Activated CD8-positive, alpha-beta T cell treated with anti-CD3 and anti-CD28 coated beads for 36 hours (primary cell): ENCODE measurements at places on chromosomes 11 and 22. TPM values are rescaled to one million over a fixed set of nuclear protein-coding genes. Genes with fewer than 3 reads are reported as not detected.

The CCDC116 gene
- not detected for total RNA-seq

The CLDN5 gene
- not detected for total RNA-seq

The BDNF gene
- not detected for total RNA-seq

The TRIM34 gene
- 9.3 TPM for total RNA-seq

The FOLR2 gene
- total RNA-seq: not detected

The PGM2L1 gene
- total RNA-seq: 5.9 TPM

The ADM2 gene
- 6.8 TPM for total RNA-seq

The SCGB1A1 gene
- not detected for total RNA-seq

The KCNK7 gene
- total RNA-seq: 0.77 TPM

The SLC22A25 gene
- not detected for total RNA-seq

The SAA1 gene
- not detected for total RNA-seq

The OR51B2 gene
- total RNA-seq: not detected

The ELFN2 gene
- 0.51 TPM for total RNA-seq

The OR51I1 gene
- total RNA-seq: not detected

The FAM83F gene
- 2.0 TPM for total RNA-seq

DNA sequence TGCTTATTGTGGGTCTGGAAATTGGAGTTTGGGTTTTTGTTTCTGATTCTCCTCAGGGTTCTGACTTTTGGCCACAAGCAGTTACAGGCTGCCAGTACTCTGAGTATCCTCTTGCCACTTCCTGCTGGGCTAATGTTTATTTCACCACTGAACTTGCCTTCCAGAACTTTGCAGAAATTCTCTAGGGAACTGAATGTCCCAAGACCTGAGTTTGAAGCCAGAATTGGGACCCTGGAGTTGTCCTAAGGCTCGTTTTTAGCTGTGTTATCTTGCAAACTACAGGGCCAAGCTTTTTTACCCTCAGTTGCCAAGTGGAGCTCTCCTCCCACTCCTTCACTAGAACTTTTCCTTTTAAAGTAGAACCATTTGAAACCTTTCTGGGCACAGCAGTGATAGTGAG, 89.9 kb downstream of the FAT3 start:
- no peak for DNase-seq

DNA sequence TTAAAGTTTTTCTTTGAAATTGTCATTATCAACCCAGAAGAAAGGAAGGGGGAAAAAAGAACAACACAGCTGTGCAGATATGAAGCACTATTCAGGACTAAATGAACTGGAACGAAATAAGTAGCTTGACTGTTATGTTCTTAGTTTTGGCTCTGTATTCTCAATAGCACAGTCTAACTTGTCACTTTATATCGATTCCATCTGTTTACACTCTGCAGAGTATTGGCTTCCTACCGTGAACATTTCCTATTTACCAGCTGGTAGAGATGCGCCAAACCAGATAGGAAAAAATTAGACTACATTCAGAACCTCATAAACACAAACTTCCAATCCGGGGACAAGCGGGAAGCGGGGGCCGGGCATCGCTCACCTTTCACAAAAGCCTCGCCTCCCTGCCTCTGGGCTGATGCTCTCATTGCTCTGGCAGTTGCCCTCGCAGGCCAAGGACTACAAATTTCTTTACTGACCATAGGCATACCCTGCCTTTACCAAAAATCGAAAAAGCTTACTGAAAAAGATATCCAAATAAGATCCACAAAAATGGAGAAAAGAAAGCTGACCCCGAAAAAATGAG, 66.2 kb downstream of the EFCAB6 start:
- DNase-seq: no peak

DNA sequence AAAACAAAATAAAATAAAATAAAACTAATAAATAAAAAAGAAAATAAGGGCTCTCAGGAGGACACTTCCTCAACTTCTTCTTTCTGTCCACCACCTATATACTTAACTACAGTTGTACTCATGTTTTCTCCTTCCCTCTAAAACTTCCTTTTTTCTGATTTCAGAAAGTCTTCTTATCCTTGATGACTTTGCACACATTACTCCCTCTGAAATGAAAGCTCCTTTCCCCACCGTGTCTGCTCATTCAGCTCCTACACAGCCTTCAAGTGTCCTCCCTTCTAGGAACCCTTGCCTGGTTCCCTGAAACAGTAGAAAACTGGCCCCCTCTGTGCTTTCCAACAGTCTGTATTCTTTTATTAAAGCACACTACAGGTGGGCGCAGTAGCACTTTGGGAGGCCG, 18.3 kb upstream of the DDX17 start:
- no peak for DNase-seq

DNA sequence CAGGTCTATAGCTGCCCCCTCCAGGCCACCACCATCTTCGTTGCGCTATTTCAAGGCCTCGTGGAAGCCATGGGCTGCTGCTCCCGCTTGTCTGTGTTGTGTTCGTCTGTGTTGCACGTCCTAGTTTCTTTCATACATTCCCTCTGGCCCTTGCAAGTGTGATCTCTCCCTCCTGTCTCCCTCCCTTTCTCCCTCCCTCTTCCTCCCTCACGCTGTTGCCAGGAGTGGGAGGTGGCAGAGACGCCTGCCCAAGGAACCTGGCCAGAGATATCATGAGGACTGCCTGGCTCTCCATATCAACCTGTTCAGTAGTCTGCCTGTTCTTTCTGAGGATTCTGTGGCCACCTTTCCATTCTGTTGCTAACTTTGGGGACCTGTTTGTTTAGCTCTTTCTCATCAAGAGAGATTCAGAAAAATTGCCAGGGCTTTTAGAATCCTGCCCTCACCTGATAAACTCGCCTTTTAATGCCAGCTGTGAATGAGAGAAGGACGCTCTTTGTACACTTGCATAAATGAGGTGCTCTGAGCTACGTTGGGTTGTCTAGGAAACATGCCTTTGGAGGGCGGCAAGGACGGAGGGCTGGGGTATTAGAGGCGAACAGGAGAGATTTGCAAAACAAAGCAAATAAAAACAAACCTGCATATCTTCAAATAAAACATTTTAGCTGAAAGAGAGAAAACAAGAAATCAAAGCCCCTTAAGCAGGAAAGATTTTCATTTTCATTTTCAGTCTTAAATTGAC, 185.2 kb downstream of the TBC1D22A start:
- DNase-seq: no peak

- no peak for DNase-seq
These were observed 86.4 kb upstream of the SEZ6L start for GRCh38 chr22:26082866-26083265.

- no peak for DNase-seq
These were observed 19.4 kb upstream of the TMPRSS4 start for GRCh38 chr11:118057251-118058145.

DNA sequence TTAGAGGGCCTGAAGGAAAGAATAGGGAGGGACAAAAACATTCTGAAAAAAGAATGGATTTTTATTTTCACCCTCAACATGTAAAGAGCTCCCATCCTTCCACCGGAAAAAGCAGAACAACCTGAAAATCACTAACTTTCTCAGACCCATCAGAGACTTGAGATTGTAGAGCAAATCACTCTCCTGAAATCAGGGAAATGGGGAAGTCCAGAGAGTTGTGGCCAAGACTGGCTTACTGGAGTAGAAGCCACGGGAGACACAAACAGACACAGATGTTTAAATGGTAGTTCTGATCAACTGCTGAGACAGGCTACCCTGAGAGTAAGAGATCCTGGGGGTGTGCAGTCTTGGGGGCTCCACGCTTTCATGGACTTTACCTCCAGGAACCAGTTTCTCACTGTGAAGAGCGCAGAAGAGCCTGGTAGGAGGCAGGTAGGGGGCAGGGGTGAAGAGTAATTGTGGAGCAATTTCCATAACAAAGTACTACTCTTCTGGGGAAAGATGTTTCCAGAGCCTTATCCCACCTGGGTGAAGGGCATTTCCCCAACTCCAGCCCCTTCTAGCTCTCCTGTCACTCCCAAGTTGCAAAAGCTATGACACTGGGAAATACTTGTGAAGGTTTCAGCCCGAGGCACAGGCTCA, 47.1 kb downstream of the ASCL2 start:
- no peak for DNase-seq

DNA sequence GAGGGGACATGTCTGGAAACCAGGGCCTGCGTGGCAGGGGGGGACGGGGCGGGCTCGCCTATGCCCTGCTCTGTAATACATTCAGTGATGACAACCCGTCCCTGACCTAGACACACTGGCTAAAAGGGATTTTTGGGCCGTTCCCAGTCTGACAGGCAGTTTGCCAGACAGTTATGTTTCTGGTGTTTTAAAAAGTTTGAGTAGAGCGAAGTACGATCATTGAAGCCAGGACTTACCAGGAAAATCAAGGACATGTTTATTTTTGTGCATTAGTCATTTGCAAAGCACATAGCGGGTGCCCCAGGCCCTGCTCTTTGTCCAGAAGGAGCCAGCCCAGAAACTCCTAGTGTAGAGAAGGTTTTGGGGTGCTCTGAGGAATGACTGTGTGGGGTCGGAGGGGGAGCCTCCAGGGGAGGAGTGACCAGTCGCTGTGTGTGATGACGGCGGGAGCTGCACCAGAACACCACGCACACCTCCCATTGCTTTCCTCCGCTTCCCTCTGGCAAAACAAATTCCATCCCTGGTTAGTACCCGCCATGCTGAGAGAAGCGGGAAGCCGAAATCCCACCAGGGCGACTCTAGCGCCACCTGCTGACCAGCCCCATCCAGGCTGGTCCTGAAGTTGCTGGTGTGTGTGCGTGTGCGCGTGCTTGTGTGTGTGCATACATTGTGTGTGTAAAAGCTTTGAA, 50.8 kb downstream of the FBLN1 start:
- peak; percentile 73 for DNase-seq

DNA sequence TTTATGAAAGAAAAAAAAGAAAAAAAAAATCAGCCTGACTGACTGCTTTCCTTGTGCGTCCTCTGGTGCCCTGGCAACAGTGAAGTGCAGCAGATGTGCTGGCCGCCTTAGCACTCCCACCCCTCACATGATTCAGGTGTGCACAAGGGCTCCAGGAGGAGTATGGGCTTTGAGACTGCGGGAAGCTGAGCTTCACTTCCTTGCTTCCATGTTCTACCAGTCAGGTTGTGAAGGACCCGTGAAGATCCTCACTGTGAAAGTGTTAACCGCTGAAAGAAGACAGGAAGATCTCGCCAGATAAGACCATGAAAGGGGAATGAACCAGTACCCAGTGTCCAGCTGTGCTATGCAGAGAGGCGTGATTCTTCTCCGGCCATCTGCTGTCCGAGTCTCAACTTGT, 48.2 kb downstream of the HIRA start:
- DNase-seq: no peak

- DNase-seq: no peak
These were observed 862 bp upstream of the PDXP start for GRCh38 chr22:37657590-37658132.

- no peak for DNase-seq
These were observed 165.6 kb upstream of the DDI1 start for GRCh38 chr11:103870821-103871309.

GRCh38 chr11:34749666-34750659, 129.1 kb downstream of the EHF start:
- no peak for DNase-seq

GRCh38 chr22:49117486-49117885, 710.2 kb downstream of the BRD1 start:
- no peak for DNase-seq

DNA sequence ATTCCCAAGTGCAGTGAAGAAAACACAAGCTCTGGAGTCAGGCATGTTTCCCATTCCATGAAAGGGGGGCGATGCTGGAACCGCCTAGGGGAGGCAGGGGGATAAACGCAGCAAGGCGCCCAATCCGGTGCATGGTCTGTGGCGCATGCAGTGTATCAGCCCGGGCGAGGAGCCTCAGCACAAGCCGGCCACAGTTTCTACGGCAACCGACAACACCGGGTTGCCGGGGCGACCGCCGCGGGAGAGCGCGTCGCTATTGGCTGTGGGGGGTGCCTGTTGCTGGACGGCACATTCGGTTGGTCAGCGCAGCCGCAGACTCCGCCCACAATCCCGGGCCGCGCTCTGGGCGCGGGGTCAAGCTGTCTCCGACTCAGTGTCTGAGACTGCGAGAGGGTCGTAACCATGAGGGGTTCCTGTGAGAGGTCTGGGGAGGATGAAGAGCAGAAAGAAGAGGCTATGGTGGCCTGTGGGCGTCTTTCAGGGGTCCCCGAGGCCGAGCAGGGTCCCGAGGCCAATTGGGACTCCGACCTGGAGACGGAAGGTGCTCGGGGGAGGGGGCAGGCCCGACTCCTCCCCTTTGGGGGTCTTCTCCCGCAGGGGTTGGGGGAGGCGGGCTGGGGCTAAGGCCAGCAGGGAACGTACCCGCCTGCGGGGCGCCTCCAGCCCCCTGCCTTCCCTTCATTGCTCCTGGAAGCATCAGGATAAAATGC, at the start of gene LRRC74B:
Gene LRRC74B (plus strand): TSS at position 362 of the 710 bp plus-strand sequence. CDS start 41 bp downstream, at position 403.
- peak; percentile 83 for DNase-seq

GRCh38 chr22:32745996-32746322, 55.5 kb upstream of the TIMP3 start:
- DNase-seq: no peak

DNA sequence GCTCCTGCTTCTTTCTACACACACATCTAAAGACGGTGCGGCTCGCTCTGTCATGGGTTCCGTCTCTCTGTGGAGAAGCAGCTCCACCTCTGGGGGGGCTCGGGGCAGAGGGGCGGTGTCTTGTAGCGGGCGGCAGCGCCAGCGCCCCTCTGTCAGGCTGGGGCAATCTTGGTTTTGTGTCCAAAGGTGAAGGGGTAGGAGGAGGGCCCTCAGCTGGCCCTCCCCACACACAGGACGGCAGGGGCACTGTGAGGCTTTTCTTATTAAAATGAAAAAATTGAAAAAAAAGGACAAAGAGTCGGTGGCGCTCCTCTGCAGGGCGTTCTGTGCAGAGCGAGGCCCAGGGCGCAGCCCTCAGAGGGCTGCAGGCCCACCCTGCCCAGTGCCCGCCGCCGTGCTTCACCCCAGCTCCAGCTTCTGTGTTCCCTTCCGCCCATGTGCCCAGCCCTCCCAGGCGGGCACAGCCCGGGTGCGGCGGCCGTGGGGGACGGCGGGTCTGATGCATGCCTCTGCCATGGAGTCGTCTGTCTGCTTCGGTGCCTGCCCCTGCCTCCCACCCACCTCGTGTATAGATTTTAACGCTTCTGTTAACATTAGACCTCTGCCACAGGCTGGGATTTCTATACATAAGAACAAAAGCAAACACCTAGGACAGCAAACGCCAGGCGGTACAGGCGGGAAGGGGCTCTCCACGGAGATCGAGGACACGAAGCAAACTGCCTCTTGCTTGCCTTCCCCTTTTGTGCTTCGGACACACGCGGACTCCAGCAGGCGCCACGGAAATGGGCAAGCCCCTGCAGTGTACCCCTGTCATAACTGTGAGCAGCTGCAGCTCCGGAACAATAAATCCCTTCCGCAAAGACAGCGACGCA, 24.5 kb downstream of the MOB2 start:
- DNase-seq: no peak

GRCh38 chr22:47918276-47918921, 1155.9 kb downstream of the TBC1D22A start:
- DNase-seq: no peak

DNA sequence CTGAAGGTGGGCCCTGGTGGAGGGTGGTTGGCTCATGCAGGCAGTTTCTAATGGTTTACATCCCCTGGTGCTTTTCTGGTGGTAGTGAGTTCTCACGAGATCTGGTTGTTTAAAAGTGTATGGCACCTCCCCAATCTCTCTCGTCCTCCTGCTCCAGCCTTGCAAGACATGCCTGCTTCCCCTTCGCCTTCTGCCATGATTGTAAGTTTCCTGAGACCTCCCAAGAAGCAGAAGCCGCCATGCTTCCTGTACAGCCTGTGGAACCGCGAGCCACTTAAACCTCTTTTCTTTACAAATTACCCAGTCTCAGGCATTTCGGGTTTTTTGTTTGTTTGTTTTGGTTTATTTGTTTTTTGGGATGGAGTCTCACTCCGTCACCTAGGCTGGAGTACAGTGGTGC, 173.2 kb downstream of the MN1 start:
- no peak for DNase-seq
